ENCODE measurements at places on chromosomes 3 and 15.

DNA sequence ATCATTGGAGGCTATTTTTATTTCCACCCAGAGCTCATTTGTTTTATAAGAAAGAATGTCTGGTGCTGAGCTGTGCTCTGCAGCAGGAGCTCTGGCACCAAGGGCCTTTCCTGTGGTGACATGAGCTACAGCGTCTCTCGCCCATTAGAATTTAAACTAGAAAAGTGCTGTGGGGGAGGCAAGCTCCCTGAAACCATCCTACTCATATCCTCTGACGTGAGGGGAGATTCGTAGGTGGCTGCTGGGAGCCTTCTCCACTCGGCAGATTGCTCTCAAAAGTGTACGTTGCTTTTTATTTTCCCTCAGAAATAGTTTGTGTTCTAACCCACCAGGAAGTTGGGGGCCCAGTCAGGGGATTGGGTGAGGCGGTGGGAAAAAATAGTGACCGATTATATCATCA lies 76.3 kb upstream of the ARHGEF3 start:
- DNase-seq: no peak

GRCh38 chr3:182713743-182714517 lies 79.4 kb upstream of the ATP11B start:
- no peak for DNase-seq

DNA sequence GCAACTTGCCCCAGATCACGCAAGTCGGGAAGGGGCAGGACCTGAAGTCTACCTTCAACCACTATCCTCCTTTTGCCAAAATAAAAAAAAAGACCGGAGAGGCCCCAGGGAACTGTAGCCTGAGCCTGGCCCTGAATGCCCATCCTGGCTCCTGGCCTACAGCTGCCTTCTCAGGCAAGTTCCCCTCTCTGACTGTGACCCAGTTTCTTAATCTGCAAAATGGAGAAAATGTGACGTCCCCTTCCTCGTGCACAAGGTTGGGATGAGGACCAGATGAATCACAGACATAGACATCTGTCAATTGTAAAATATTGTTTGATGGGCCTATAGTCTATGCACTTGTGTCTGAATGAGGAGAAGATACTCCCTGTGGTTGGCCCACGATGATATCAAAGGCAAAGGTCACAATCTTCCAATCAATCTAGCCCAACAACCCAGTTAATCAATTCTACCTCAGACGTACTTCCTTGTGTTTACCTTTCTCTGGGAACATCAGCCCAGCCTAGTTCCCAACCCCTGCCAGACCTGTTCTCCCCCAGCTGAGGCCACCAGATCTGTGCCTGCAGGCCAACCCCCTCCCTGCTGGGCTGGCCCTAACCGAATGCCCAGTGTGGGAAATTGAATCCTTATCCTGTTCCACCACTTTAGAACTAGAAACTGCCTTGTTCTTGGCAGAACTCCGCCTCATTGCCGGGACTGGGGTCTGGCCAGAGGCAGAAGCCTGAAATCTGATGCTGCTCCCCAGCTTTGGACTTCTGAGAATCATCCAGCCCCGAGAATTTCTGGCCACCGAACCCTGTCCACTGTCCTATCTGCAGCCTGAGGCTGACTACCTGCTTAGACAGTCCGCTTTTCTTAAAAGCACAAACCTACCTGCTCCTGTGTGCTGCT lies 101.8 kb upstream of the LIPC start:
- DNase-seq: no peak

GRCh38 chr15:69403594-69403993 lies 10.6 kb upstream of the KIF23 start:
- no peak for DNase-seq

- DNase-seq: no peak
Measured at GRCh38 chr15:64753480-64754185, 21.8 kb downstream of the RBPMS2 start.

- no peak for DNase-seq
Measured at GRCh38 chr3:140927279-140928069, 14.2 kb upstream of the SLC25A36 start.

DNA sequence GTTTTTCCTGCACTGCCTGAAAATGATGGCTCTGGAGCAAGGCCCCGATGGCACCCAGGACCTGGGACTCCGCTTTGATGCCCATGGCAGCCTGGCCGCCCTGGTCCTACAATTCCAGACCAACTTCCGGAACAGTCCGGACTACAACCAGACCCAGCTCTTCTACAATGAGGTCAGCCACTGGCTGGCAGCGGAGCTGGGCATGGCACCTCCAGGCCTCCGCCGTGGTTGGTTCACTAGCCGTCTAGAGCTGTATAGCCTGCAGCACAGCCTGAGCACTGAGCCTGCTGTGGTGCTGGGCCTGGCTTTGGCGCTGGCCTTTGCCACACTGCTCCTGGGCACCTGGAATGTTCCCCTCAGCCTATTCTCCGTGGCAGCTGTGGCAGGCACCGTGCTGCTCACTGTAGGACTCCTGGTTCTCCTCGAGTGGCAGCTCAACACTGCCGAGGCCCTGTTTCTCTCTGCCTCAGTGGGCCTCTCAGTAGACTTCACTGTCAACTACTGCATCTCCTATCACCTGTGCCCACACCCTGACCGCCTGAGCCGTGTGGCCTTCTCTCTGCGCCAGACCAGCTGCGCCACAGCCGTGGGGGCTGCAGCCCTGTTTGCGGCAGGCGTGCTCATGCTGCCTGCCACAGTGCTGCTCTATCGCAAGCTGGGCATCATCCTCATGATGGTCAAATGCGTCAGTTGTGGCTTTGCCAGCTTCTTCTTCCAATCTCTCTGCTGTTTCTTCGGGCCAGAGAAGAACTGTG lies 10.9 kb downstream of the DISP2 start:
- DNase-seq: no peak

- no peak for DNase-seq
Measured at GRCh38 chr15:72175186-72176044, 22.2 kb downstream of the GRAMD2A start.

GRCh38 chr3:190172751-190173150 lies 52.1 kb upstream of the P3H2 start:
- no peak for DNase-seq

GRCh38 chr3:141659821-141660613 lies 78.1 kb upstream of the RNF7 start:
- peak; percentile 8 for DNase-seq

DNA sequence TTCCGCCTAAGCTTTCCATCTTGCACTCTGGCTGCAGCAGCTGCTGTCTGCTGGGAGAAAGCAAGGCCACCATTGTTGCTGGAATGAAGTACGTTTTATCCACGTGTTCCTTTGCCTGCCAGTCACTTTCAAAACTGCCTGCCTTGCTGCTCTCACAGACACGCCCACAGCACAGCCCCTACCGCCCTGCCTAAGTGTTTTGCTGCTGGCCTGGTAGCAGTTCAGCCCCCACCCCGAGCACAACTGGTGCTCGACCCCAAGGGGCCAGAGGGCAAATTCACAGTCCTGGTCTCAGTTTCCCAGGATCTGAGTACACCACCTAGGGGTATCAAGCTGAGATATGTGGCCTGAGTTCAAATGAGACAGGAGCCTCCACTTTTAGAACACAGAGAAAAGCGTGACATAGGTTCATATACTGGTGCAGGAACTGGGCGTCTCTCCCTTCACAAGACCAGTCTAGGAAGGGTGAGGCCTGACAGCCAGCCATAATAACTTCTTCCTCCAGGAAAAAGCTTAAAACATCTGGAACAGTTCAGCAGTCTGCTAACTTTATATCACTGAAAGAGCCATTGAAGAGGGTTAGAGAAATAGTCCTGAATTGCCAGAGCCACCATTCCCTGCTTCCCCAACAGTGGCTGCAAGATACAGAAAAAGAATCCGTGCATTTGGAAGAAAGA lies 1012.3 kb downstream of the ZPLD1 start:
- no peak for DNase-seq

GRCh38 chr3:57877116-57877515 lies 121.0 kb downstream of the SLMAP start:
- no peak for DNase-seq

- DNase-seq: no peak
Measured at GRCh38 chr15:96627031-96627568, 296.6 kb downstream of the NR2F2 start.

DNA sequence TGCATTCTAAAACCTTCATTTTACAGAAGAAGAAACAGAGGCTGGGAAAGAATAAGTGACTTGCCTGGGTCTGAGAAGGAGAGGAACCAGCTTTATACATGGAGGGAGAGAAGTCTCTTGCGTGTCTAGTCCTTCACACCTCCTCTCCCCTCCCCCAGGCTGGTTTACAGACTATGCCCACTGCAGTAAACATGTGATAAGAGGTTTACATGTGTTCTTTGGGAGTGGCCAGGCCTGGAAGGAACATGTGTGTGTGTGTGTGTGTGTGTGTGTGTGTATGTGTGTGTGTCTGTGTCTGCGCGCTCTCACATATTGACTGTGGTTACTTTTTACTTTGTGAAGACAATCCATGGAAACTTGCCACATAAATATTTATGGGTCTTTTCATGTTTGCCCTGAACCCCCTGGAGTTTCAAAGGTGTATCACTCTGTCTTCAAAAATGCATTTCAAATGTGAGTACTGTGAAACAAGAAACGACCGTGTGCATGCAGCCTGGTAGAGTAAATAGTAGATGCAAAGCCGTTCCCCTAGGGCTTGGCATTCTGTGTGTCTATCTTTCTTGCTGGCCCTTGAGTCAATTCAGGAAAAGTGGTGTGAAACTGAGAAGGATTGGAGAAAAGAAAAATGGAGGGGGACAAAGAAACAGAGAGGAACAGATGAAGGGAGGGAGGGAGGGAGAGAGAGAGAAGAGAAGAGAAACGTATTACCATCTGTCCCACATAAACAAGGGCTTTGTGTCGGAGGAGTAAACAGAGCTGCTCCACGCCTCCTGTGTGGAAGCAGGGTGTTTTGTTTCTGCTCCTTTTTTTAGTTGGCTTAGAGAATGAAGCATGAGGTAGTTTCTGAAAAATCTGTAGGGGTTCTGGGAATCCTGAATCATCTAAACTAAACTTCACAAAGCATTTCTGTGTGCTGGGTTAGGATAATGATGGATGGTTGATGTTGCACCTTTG lies 51.7 kb downstream of the CLDN11 start:
- peak; percentile 72 for DNase-seq

DNA sequence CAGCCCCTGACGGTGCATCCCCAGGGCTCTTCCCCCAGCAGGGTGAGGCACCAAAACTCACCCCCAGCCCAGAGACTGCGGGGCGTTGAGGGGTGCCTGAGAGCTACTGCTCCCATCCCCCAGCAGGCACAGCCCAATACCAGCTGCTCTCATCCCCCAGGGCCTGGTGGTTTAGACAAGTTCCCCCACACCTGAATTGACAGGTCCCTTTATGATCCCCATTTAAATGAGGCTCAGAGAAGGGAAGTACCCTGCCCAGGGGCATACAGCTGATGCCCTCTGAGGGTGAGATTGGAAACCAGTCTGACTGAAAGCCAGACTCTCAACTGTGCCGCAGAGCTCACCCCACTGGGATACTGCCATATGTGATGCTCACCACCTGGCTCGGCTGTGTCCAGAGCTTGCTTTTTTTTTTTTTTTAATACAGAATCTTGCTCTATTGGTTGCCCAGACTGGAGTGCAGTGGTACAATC lies 20.1 kb downstream of the DUSP7 start:
- no peak for DNase-seq

DNA sequence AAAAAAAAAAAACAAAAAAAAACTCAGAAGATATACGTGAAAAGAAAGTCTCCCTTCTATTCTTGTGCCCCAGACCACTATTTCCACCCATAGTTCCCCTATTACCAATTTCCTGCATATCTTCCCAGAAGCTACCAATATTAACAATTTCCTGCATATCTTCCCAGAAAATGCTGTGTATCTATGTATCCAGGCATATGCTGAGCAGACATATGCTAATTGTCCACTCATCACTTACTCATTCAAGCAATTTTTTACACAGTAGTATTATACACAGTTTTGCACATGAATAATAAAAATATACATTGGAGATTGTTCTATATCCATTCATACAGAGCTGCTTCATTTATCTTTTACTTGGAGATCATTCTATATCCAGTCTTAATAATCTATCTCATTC lies 12.6 kb upstream of the SLMAP start:
- DNase-seq: no peak

DNA sequence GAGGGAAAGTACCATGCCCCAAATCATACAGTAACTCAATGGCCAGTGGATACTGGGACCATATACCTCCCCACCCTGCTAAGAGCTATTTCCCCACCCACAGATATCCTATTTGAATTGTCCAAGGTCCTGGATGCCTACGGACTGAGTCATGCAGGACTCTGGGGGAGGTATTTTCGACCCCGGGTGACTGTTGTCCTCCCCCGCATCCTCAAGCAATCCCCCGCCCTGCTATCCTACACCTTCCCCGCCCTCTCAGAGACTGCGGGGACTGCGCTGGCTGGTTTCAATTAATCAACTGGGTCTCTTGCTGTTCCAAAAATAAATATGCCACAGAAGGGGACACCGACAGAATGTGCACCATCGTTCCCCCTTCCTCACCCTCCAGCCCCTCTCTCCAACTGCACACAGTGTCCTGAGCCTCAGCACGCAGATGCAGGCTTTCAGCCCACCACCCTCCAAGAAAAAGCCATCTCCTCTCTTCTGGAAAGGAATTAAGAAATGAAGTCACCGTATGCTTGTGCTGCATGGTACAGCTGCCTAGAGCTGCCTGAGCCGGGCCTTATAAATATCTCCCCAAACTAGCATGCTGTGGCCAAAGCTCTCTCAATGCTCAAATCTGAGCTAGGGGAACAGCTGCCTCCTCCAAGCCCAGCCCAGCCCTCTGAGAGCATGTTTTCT lies 8.1 kb downstream of the CAV3 start:
- DNase-seq: no peak

DNA sequence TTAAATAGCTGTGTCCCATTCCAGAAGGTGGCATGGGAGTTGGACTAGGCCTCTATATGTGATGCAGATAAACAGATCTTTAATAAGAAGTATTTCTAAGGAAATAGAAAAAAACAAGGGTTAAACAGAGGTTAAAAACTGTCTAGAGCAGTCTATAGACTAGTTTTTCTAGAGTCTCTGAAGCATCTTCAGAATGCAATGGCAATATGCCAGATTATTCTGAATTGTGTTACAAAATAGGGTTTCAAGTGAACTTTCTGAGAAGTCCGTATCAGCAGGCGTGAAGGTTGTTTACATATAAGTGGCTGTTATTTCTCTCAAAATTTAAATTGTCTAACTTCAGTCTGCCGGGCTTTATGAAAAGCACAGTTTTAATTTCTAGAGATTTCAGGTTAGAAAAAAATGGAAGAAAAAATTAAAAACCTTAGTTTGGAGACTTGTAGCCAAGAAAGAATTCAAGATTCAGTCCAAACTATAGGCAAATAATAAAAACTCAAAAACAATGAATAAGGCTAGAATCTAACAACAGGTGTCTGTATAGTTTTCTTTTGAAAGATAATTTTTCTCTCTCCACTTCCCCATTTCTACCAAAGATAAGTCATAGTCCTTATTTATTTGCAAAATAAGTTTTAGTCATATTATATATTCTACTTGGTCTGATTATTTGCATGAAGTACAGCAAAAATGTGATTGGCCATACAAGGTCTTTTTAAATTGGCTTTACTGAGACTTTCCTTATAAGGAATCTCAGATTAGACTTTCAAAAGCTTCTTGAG lies 55.2 kb downstream of the OSTN start:
- no peak for DNase-seq

- no peak for DNase-seq
Measured at GRCh38 chr3:105285653-105286241, 81.0 kb upstream of the ALCAM start.
